ENCODE measurements at places on chromosomes 6 and 20.

DNA sequence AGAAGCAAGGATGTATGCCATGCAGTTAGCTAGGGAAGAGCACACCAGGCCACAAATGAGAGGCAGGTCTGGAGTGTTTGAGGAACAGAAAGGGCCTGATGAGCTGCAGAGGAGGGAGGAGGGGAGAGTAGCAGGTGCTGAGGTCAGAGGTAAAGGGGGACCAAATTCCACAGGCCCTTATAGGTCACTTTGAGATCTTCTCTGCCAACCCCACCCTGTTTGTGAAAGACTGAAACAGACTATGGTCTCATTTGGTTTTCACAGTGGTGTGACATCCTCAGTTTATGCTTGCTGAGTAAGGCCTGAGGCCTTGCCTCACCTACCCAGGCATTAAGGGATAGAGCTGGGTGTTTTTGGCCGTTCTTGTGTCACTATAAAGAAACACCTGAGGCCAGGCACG is 187.7 kb upstream of the MYLIP start:
- DNase-seq: no peak

DNA sequence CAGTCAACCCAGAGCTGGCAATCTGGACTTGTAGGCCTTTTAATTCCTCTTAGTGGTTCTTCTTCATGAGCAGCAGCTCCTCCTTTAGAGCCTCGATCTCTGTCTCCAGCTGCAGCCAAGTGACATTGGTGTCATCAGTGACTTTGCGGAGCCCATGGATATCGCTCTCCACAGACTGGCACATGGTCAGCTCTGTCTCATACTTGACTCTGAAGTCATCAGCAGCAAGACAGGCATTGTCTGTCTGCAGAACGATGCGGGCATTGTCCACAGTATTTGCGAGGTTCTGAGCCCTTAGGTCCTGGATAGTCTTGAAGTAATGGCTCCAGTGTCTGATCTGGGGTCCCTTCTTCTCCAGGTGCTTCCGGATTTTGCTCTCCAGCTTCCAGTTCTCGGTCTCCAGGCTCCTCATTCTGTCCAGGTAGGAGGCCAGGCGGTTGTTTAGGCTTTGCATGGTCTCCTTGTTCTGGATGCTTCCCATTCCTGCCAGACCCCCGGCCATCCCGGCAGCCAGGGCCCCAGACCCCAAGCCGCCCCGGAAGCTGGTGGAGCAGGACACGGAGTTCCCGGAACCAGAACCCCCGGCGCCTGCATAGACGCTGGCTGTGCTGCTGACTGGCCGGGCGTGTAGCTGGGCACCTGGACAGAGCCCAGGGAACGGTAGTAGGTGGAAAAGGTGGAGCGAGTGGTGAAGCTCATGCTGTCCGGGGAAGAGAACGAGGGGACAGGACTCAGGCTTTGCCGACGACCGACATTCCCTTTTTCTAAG is 15.1 kb downstream of the RFPL4B start:
- DNase-seq: no peak

GRCh38 chr6:159122453-159122852 is 46.7 kb upstream of the FNDC1 start:
- DNase-seq: no peak

DNA sequence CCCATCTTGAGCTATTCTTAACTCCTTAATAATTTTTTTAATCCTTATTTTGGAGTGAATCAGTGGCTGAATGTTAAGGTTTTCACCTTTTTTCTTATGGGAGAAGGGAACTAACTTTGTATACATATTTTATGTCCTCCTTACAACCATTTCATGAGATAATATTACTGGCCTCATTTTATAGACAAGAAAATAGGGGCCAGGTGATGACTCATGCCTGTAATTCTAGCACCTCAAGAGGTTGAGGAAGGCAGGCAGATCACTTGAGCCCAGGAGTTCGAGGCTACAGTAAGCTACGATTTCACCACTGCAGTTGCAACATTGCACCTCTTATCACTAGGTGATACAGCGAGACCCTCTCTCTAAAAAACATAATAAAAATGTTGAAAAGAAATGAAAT is 128.7 kb downstream of the TMEM242 start:
- DNase-seq: no peak

DNA sequence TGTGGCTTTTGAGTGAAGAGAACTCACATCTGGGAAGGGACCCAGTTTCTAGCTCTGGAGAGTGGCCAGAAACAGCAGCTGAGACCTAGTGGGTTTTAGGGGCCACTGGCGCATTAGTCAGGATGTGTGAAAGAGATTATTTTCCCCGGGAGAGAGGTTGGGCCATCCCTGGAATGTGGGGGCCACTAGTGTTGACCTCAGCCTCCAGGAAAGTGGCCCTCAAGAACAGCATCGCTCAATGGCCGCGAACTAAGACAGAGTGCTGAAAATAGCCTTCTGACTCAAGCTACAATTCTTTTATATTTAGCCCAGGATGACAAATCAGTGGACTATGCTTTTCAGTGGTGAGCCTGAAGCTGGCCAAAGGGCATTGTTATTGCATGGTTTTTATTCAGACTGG is 210.4 kb upstream of the RNF24 start:
- DNase-seq: no peak

DNA sequence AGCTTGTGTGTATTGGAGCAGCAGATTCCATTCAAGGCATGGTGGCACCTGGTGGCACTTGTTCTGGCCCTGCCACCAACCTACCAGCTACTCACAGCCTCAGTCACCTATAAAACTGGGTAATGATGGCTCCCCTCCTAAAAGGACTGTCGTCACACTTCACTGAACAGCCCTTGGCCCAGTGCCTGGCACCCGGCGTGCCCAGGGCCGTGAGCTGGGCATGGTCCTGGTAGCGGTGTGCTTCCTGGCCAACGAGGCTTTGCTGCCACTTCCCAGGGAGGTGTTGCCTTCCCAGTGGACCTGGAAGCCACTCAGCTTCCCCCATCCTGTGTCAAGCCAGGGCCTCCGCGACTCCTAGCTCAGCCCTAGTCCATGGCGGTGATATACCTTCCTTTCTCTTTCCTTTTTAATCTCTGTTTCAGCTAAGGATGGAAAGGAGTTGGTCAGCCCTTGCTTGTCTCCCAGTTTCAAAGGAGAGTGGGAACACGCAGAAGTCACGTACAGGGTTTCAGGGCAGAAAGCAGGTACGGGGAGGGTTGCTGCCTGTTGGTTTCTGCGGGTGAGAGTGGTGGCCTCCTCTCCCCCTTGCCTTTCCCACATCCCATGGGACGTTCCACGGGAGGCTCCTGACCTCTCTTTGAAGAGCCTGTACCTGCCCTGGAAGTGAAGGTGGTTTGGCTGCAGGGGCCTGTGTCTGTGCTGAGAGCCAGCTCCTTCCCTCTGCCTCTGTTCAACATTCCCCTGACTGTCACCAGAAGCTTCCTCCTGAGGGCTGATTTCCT is 25.5 kb downstream of the ENTPD6 start:
- no peak for DNase-seq

DNA sequence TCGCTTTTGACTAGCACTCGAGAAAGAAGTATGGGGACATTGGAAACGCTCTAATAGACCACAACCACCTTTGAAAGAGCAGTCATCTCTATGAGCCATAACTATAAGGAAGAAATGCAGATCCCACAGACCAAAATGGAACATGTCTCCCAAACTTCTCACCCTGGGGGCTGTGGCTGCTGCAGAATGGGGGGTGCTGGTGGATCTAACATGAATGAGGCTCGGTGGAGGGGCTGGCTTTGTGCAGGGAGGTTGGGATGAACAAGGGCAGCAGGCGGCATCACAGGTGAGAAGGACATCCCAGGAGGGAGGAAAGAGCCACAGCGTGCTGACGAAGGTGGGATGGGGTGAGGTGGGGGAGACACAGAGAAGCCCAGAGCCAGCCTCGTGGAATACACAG is 10.5 kb upstream of the CCR6 start:
- no peak for DNase-seq

- no peak for DNase-seq
Observed at GRCh38 chr20:61954276-61955021, 111.2 kb downstream of the TAF4 start.

DNA sequence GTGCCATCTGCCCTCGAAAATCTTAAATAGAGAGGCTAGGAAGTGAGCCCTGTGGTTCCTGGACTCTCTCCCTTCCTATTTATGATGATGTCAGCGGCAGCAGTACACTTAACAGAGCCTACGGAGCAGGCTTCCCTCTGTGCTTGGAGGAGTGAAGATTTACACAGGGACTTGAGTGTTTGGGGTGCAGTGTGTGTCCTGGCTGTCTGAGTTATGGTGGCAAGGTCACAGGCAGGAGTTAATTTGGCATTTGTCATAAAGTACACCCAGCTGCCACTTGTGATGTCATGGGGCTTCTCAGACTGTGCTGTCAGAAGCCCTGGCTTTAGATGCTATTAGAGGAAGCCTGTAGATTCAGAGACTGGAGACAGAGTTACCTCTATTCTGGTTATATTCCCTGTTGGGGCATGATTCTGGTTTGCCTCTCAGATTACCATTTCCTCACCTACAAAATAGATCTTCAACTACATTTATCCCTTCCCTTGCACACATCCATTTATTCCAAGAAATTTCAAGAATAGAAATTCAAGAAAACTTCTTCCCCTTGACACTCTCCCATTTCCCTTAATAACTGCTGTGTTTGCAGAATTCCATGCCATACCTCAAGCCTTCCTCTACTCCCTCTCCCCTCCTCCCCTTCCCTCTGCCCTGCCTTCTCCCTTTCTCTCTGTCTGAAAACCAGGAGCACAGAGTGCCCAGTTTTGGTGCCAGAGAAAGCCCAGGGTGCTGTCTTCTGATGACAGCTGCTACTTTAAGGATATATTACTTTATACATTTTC is 72.1 kb downstream of the SLC24A3 start:
- DNase-seq: no peak

DNA sequence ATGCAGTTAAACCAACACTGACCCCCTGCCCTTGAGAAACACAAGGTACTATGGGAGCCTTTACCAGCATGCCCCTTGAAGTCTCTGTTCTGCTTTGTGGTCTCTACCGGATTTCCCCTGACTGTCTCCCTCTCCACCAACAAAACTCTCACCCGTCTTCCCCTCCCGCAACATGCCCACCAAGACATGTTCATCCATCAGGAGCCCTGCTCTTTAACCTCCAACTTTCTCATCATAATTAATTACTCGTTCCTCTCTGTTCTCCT is 1.1 kb downstream of the ZNF165 start:
- DNase-seq: no peak

DNA sequence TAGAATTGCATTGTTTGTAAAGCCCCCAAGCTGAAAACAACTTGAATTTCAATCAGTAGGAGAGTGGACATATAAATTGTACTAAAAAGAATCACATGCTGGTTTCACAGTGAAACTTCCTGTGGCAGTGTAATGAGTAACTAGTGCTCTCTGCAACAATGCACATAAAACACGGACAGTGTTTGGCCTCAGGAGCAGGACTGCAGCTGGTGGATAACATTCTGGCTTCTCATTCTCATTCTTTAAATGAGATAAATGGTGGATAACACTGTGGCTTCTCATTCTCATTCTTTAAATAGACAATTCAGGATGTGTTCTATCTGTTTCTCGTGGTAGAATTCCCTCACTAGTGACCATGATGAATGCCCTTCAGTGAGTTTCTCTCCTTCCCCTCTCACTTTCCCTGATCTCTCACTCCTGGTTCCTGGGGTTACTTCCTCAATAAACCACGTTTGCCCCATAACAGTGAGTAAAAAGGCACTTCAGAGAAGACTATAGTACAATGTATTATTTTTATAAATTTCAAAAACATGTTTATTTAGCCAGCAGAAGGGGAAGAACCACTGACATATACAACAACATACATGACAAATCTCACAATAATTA is 59.9 kb downstream of the SLC22A2 start:
- DNase-seq: no peak

- no peak for DNase-seq
Observed at GRCh38 chr6:25130518-25130917, 148.7 kb upstream of the CARMIL1 start.

- DNase-seq: no peak
Observed at GRCh38 chr20:37378785-37379598, 33.1 kb downstream of the SRC start.

DNA sequence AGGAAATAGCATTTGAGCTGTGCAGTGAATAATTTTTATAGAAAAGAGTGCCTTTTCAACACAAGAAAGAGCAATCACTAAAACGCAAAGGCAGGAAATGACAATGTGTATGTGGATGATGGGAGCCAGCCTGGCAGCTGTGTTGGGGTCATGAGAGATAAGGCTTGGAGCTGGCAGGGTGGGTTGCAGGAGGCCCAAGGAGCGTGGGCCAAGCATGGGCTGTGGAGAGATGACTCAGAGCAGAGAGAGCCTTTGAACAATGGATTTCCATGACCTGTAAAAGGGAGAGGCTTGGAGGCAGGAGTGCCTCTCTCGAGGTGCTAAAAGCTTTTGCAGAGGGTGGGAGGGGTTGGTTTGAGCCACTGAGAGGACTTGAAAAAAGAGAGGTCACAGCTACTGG is 6.6 kb upstream of the TBC1D7 start:
- no peak for DNase-seq

DNA sequence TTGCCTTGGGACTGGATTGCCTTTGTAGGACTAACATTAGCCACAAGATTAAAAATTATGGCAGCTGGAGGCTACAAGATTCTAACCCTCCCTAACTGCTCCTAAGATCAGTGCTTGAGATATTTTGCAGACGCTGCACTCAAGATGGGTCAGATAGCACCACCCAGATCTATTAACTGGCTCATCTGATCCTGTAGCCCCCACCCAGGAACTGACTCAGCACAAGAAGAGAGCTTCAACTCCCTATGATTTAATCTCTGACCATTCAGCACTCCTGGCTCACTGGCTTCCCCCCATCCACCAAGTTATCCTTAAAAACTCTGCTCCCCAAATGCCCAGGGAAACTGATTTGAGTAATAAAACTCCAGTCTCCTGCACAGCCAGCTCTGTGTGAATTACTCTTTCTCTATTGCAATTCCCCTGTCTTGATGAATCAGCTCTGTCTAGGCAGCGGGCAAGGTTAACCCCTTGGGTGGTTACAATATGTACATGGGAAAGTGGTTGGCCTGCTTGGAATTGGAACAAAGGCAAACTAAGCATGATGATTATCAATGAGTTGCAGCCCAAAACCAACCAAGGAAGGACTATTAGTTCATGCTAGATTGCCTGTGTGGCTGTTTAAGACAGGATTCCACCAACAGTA is 111.3 kb downstream of the OR2B2 start:
- DNase-seq: no peak

- no peak for DNase-seq
Observed at GRCh38 chr6:43311666-43312065, 3.0 kb upstream of the CRIP3 start.

DNA sequence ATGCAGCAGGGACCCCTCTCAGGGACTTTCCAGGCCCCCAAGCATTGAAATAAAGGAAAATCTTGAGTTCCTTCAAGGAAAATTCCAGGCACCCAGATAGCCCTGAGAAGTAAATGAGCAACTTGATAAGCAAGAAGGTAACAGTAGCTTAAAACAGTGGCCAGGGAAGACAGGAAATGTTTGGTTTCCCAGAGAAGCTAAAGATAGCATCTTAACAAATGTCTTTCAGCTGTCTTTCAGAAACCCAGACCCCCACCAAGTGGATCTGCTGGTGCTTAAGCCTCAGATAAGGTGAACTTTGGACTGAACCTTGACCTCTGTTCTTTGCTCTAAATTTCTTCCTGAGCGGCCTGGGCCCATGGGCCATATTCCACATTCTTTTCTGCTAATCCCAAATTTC is 117.8 kb upstream of the CST7 start:
- no peak for DNase-seq

- peak; percentile 29 for DNase-seq
Observed at GRCh38 chr6:136791296-136792094, 782 bp downstream of the MAP3K5 start.
